ENCODE measurements at places on chromosomes 16 and 17.

GRCh38 chr17:76983075-76983775 is 115.0 kb downstream of the MGAT5B start:
- DNase-seq: no peak

GRCh38 chr16:30715750-30716445 is 16.9 kb downstream of the SRCAP start:
- peak; percentile 26 for DNase-seq

GRCh38 chr17:72970246-72970645 is 122.2 kb downstream of the SLC39A11 start:
- DNase-seq: no peak

DNA sequence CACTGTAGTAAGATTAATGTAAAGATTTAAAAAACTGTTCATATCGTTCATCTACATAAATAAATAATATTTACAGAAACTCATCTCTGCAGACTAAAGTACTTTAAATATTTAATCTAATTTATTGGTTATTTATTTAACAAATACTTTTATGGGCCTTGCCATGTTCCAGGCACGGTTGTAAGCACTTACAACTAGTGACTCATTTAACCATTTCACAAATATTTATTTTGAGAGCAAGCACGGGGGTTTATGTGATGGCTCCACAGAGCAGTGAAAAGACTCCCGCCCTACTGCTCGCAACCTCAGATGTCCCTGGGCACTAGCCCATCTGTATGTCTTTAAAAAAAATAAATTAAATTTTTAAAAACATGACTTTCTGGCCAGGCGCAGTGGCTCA is 575.9 kb downstream of the WWOX start:
- DNase-seq: no peak

- DNase-seq: no peak
Observed at GRCh38 chr17:45121055-45121454, 11.3 kb downstream of the PLCD3 start.

DNA sequence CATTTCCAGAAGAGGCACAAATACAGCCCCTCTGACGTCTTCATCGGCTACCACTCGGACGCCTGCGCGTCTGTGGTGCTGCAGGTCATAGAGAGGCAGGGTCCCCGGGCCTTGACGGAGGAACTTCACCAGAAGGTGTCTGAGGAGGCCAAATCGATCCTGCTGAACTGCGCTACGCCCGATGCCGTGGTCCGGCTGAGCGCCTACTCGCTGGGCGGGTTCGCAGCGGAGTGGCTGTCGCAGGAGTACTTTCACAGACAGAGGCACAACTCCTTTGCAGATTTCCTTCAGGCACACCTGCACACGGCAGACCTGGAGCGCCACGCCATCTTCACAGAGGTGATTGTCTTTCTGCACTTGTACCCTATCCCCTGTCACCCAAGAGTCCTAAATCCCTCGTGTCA is 67.0 kb upstream of the ENDOV start:
- DNase-seq: no peak

- no peak for DNase-seq
Observed at GRCh38 chr16:24855678-24856077, 9.9 kb downstream of the SLC5A11 start.

GRCh38 chr16:5321930-5322329 is 224.3 kb upstream of the EEF2KMT start:
- no peak for DNase-seq

- DNase-seq: peak; percentile 26
Observed at GRCh38 chr16:87487361-87487924, 5.4 kb downstream of the ZCCHC14 start.

DNA sequence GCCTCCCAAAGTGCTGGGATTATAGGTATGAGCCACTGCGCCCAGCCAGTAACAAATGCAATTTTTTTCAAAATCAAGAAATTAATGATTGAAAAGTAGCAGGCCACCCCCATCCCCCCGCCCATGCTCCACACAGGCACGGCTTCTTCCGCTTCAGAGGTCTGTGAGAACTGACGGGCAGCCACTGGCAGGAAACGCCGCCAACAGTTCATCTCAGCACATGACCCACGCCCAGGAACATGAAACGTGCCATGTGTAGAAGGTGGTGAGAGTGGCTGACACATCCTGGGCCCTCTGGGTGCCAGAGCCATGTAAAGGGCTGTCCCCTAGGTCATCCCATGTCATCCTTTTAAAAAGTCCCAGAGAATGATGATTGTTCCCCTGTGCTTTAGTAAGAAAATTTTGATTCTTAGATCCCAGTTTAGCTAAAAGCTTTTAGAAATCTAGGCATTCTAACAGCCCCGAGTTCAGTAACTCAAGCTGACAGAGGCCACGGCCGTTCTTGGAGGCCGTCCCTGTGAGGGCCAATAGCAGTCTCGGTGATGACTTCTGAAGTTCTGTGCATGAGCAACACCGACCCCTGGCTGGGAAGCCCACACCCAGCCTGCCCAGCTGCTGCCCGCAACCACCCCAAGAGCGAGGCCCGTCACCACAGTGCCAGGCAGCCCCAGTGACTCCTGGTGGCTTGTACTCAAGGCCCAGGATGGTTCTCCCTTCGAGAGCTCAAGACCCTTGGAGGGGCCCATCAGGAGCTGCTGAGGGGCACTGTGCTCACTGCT is 52.1 kb downstream of the KLHDC4 start:
- peak; percentile 48 for DNase-seq

GRCh38 chr16:15041271-15042004 is 14.4 kb downstream of the NTAN1 start:
- DNase-seq: no peak

DNA sequence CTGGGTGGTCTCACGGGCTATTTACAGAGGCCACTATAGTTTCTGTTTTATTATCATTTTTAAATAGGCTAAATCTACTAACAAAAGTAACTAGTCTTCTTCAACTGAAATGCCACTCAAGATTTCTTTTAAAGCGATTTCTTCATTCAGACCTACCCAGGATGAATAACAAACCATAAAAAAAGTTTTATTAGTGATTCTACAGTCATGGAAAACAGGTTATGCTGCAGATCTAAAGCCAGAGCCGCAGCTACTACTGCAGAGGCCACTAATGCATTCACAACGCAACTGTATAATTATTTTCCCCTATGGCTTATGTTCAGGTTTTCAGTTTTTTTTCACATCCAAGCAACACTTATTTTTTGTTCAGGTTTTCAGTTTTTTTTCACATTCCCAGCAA is 136.2 kb upstream of the AXIN2 start:
- DNase-seq: no peak

DNA sequence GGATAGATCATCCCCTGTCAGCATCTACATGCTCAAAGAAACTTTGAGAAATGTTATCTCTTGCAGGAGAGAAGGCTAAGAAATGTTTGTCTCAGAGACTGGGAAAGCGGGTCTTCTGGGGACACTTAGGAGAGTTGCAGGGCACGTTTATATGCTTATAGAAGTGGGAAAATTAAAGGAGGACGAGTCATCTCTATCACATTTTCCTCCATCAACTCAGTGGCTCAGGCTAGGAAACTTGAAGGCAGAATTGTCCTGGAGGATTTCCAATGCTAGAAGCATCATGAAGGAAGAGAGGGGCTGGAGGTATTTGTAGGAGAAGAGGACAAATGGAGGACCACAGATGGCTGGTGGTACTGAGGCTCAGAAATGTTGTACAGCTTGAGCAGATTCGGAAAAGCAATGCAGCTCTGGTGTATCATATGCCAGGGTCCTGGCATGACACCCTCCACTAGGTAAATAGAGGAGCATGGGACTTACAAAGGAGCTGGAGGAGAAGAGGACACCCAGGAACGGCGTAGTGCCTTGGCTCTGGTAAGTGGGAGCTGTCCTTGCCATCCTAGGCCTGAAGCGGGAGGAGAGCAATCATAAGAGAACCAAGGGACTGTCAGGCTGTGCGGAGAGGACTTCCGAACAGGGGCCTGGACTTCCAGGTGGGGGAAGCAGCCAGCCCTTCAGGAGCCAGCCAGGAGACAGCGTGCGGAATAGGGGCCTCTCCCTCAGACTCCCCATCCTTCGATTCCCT is 4.5 kb upstream of the HS3ST3B1 start:
- no peak for DNase-seq

- DNase-seq: peak; percentile 89
Observed at GRCh38 chr17:45051060-45051719, at the start of gene DCAKD. Gene DCAKD (minus strand): TSS chr17:45051632. CDS start chr17:45034885, 16,747 bp downstream.

- DNase-seq: no peak
Observed at GRCh38 chr16:57102888-57103851, 10.8 kb downstream of the CPNE2 start.

DNA sequence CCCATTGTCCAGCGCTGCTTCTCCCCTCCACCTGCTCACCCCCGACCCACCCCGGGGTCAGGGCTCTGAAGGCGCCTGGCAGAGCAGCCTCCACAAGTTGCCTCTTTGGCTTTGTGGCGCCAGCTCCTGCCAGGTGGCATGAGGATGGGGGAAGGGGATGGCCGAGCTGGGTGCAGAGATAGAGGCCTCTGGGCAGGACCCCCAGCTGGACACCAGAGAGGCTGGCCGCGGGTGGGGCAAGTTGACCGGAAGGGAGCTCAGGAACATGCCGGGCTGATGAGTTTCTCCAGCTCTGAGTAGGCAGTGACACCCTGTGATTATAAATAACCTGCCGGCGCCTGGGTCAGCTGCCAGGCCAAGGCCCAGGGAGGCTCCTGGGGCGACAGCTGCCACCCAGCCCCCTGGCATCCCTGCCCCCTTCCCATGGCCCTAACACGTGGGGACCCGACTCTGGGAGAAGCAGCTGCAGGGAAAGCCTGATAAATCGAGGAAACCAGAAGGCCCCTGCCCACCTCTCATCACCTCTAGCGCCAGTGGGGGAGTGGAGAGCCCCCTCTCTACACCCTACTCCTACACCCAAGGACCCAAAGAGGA is 729 bp downstream of the P2RX5 start:
- no peak for DNase-seq

GRCh38 chr16:20314575-20314974 is 12.7 kb downstream of the GP2 start:
- no peak for DNase-seq

GRCh38 chr17:71118039-71118438 is 948.7 kb downstream of the KCNJ2 start:
- no peak for DNase-seq

- DNase-seq: no peak
Observed at GRCh38 chr17:19975601-19976000, 2.0 kb downstream of the AKAP10 start.

DNA sequence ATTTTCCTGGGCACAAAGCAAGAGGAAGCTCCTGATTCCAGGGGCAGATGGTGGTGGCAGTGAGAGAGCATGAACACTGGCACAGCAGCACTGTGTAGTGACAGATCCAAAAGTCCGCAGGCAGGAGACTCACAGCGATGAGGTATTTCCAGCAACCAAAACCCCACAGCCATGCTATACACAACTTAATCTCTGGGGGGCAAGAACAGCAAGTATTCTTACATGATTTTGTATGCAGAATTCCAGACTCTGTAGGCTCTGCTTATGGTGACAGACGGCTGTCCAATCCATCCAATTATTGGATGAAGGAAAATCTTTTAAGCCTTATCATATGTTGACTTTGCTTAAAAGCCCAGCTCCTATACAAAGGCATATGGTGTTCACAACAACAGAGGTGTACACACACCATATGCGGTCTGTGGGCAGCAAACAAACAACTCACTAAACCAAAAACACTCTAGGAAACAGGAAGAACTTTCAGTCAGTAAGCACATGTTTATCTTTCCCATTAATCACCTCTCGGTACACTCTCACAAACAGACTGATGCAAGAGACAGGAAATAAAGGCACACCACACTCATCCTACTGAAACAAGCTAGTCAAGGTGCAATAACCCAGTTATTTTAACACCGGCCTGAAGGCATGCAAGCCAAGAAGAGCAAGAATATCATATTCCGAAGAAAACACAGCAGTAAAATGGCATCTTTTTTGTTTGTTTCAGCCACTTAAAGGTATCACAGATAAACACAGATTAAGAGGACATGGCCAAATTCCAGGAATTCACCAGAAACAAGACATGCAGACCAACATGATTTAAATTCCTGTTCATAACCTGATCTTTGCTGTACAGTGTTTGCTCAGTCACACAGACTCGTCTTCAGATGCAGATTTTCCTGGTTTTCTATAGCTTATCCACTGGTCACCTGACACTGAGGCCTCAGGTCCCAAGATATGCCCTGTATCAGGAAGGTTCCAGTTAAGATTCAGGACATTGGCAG is 47.8 kb downstream of the ERN1 start:
- no peak for DNase-seq

GRCh38 chr17:8225813-8226535 is 15.6 kb upstream of the AURKB start:
- DNase-seq: peak; percentile 63

DNA sequence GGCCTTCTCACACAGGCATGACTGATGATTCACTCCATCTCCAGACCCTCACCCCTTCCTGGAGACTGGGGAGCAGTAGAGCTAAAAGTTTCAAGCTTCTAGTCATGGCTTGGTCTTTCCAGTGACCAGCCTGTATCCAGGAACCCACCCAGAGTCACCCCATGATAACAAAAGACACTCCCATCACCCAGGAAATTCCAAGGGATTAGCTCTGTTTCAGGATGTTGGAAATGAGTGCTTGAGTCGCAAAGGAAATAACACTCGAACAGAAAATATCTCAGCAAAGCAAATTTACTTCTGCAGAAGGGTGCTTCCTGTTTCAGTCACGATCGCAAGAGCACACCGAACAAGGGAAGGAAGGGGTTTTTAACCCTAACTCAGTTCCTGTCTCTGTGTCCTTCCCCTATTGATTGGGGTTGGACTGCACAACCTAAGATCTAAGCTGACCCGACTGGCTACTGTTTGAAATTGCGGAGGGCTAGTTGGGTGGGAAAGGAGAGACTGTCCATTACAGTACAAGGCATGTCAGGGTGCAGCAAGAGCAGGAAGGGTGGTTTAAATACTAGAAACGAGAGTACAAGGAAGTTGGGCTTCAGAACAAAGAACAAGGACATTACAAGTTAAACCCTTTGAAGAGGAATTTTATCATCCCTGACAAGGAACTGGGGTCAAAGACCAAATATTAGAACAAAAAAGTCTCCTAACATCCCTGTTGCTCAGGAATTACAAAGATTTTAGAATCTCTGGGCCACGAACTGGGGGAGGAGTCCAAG is 224.4 kb upstream of the CACNG5 start:
- no peak for DNase-seq

DNA sequence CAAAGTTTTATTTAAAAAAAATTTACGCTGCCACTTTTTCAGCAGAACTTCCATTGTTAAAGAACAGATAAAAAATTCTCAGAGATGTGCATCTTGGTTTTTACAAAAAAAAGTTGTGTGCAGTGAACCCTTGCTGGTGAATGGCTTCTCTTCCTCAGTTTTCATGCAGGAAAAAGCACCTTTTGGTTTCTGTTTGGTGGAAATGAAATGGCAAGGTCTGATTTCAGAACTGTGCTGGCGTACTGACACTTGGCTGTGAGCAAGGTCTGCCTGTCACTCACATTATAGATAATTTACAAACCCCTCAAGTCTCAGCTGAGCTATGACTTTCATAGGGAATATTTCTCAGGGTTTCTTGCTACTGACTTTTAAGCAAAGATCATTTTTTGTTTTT is 5.7 kb upstream of the SALL1 start:
- no peak for DNase-seq

All from stimulated activated CD4-positive, alpha-beta T cell treated with anti-CD3 and anti-CD28 coated beads, Interleukin-4, amount 100 ng/mL, for 1 hour (primary cell).